CD4-positive, alpha-beta memory T cell (primary cell): ENCODE measurements at places on chromosomes 7 and 10. TPM values are rescaled to one million over a fixed set of nuclear protein-coding genes. Genes with fewer than 3 reads are reported as not detected.

Gene LGI1
- total RNA-seq, result not detected

Gene OR9A2
- not detected for total RNA-seq

Gene STAMBPL1
- total RNA-seq, result 37.9 TPM

Gene ZC3HAV1L
- 4.6 TPM for total RNA-seq

- DNase-seq, result no peak
Measured at GRCh38 chr10:84965468-84965867, 637.1 kb downstream of the CCSER2 start.

DNA sequence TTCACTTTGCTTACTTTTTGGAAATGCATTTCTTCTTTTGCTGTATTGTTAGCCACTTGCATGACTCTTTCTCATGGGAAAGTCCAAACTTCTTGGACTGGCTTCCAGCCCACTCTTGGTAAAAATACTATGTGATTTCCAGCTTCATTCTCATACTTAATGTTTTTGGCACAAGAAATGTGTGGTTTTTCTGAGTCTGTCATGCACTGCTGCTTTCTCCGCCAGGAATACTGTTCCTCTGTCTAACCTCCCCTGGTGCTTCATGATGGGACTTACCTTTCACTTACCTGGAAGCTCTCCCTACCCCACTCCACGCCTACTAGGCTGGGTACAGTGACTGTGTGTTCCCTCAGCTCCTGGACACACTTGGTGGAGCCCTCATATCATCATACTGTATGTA lies 18.7 kb downstream of the MGAM2 start:
- no peak for DNase-seq

Gene WEE2
- not detected for total RNA-seq

Gene TMEM176A
- 2.6 TPM for total RNA-seq

Gene VWA2
- not detected for total RNA-seq

DNA sequence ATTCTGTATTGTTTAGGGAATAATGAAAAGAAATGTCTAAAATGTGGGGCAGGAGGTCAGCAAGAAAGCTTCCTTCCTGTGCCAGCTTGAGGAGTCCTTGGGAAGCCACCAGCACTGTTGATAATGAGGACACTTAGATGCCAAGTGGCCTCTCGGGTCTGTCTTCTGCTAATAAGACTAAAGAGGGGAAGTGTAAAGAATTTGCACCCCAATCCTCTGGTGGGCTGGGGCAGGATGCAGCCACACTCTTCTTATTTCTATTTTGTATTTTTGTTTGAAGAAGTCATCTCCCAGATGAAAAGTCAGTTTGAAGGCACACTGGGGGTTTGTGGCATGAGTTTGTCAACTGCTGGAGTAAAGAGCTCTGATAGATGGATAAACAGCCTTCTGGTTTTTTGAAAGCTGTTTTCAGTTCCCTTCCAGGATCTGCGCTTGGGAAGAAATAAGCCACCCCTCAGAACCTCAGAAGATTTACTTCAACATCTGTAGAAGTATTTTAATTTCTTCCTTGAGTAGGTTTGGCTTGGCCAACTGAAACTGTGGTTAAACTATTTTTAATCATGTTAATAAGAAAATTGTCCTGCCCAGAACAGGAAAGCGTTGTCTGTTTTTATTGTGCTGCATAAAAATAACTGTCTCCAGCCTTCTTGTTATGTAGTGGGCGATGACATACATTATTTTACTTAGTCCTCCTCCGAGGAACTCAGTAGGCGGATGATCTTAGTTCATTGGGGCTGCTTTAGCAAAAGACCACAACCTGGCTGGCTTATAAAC lies 128.8 kb upstream of the GPR26 start:
- no peak for DNase-seq

Gene MACROH2A2
- total RNA-seq, result 5.5 TPM

DNA sequence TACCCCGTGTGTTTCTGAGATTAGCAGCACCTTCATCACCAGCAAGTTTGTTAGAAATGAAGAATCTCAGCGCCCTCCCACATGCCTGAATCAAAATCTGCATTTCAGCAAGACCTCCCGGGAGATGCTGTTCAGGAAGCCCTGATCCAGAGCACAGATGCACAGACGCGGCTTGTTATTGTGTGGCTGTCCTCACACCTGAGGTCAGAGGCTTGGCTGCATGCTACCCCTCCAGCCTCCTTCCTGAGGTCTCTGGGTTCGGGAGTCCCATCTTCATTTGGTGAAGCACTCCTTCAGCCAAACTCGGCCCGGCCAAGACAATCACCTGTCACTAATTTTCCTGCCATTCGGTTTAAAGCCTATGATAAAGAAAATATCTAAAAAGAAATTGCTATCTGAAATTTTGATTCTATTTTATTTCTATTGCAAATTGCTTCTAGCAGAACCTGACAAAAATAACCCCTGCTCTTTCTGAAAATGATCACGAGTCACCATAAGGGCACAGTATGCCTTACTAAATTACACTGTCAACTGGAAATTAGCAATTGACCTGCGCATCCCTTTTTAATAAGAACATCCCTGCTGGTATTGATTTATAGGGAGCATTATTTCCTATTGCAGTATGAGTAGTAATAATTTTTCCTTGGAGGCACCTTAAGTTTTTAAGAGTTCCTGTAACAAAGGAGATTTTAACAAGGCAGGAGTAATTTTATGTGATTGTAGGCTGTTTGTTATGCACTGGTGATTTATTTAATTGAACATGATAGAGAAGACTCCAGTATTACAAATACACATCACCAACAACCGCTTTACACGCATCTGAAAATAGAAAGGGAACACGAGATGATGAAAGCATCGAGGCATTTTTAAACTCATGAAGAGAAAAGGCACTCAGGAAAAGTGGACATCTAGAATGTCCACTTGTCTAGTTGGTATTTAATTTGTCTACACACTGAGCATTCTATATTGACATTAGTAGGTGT lies 49.5 kb downstream of the VSTM2A start:
- no peak for DNase-seq
